ENCODE measurements at places on chromosomes 1 and 21.

GRCh38 chr1:167627615-167627864 is 2.5 kb upstream of the RCSD1 start:
- no peak for DNase-seq

GRCh38 chr1:101547357-101547756 is 310.5 kb downstream of the S1PR1 start:
- DNase-seq, result no peak

DNA sequence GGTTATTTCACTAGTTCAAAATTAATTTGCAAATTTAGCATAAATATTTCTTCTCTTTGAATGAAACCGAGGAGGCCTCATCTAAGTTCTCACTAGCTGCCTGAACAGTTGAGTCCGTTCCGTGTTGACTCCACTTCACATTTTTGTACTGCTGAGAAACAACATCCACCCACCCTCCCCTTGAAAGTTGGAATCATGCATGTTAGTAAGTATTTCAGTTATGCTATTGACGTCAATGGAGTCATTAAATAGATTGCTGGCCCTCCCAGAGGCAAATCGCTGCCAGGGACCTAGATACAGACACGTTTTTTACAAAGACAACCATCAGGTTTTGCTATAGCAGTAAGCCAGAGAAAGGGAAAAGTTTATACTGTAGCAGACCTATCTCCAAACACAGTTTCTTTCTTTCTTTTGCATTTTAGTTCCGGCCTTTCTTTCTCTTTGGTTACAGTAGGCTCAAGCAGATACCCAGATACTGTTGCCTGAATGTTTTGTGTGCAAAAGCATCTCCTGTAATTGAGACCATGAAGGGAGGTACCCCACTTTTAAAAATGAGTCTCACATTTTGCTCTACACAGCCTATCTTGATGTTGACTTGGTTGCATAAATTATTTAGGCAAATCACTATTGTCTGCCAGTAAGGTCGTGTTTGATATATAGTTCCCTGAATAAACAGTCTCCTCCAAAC is 262.6 kb upstream of the SGIP1 start:
- peak; percentile 45 for DNase-seq

GRCh38 chr1:207497941-207498340 is 2.0 kb downstream of the CR1 start:
- no peak for DNase-seq

GRCh38 chr1:61226791-61227567 is 144.6 kb downstream of the NFIA start:
- DNase-seq, result no peak

DNA sequence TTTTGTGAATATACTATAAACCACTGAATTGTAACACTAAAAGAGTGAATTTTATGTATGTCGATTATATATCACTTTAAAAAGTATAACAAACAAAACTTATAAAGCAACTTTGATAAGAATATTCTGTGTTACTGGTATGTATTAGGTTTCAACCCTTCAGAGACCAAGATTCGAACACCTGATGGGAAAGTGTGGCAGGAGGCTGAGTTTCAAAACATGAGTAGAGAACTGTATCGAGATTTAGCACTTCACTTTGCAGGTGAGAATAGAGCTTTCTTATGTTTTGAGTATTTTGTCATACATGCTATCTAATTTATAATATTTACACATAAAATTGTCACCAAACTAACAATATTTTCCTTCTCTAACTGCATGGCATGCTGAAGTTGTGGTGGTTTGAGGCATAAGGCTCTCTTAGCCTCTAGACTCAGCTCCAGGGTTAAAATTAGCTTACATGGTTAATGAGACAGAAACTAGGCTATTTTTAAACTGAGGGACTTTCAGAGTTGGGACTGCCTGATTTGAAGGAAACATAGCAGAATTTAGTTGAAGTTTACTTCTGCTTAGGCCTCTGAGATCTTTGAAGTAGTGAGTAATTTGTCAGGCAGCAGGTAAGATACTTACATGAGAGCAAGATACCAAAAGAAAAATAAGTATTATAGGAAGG is 48.6 kb downstream of the CEP350 start:
- no peak for DNase-seq

- no peak for DNase-seq
These were observed 1.3 kb downstream of the EDARADD start for GRCh38 chr1:236395230-236395946.

DNA sequence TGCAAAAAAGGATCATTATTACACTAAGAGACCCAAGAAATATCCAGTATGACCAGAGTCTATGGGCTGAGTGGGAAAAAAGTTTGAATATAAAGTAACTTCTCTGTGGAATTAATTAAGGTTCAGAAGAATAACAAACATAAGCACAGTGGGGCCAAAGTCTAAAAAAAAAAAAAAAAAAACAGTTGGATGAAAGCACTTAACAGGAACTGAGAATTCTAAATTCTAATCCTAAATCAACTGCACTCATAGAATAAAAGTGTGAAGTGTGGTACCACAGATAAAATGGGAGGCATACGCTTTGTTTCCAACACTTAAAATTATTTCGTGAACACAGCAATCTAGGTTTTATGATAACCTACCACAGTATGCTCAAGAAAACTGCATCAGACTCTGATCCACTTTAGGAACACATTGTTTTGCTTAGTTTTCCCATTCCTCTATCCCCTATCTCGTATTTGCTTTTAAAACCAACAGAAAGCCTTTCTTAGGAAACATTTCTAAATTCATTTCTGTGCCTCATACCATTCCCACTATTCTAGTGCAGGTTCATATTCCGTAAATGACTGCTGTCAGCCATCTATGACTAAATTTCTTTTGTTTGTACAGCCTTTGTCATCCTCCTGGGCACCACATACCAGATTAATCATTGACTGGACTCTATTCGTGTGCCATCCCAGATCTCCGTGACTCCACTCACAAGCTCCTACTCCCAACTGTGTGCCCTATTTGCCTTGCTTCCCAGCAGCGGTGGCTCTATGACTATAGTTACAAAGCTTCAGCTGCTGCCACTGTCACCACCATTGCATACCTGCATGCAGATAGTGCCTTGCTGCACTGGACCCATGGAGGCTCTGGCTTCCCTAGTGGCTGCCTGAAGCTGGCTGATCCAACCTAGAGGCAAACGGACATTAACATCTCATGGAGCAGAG is 24.9 kb downstream of the CHML start:
- no peak for DNase-seq

GRCh38 chr1:193013005-193013404 is 46.2 kb downstream of the UCHL5 start:
- DNase-seq, result no peak

GRCh38 chr1:203302894-203303293 is 2.4 kb upstream of the BTG2 start:
- DNase-seq, result no peak

- DNase-seq, result no peak
These were observed 71.4 kb upstream of the PAPPA2 start for GRCh38 chr1:176391621-176392020.

DNA sequence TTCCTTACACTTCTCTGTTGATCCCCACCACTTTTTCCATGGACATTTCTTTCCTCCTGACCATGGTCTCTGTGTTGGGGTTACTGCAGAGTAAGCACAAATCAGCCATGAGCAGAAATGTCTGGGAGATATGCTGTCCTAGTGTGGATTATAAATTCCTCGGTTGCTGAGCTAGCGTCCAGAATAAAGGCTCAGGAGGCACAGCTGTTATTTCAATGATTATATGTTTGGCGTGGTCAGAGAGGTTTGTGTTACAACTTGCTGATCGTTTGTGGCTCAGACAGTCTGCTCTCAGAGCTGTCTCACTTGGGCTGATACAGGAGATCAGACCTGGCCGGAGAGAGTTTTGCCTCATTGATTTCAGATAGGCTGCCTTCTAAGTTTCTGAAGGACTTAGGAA is 37.5 kb upstream of the LAMC2 start:
- no peak for DNase-seq

GRCh38 chr21:35216996-35217395 is 167.9 kb upstream of the RUNX1 start:
- no peak for DNase-seq

- DNase-seq, result no peak
These were observed 32.2 kb downstream of the WDR4 start for GRCh38 chr21:42847051-42847707.

- no peak for DNase-seq
These were observed 4.1 kb upstream of the GRIK3 start for GRCh38 chr1:37038227-37039093.

- no peak for DNase-seq
These were observed 175.9 kb upstream of the NR5A2 start for GRCh38 chr1:199851439-199852140.

GRCh38 chr1:155649676-155650075 is 38.9 kb downstream of the YY1AP1 start:
- DNase-seq, result no peak

All from activated CD4-positive, alpha-beta T cell treated with anti-CD3 and anti-CD28 coated beads for 24 hours (primary cell).